ENCODE measurements at places on chromosomes 11 and 22. TPM values are rescaled to one million over a fixed set of nuclear protein-coding genes. Genes with fewer than 3 reads are reported as not detected.
A peak's percentile ranks its signal among the peaks of the same experiment; 100 is the strongest.

DNA sequence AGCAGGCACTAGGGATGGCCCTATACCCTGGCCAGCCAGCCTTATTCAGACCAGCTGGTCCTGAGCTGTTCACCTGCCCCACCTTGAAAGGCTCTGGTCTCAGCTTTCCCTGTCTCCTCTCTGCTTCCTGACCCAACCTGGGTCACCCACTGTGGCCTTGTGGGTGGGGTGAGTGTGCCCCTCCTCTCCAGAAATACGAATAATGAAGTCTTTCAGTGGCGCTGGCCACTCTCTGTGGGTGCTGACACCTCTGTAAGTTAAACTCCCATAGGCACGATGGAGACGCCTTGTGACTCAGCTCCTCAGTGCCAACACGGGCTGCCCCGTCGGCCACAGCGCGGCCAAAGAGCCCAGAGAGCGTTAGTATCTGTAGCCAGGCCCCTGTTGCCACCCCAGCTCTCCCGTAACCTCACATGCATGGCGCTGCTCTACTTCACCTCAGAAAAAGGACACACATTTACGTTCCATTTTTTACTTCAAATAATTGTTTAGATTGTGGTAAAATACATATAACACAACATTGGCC, 74.6 kb upstream of the SEPTIN5 start:
- no peaks in the 10 kb centered on the region for H3K36me3 ChIP-seq
- no peaks in the 10 kb centered on the region for H3K4me1 ChIP-seq
- H3K27ac ChIP-seq, result no peak overlapping the region
- H3K4me3 ChIP-seq, result no peak overlapping the region

DNA sequence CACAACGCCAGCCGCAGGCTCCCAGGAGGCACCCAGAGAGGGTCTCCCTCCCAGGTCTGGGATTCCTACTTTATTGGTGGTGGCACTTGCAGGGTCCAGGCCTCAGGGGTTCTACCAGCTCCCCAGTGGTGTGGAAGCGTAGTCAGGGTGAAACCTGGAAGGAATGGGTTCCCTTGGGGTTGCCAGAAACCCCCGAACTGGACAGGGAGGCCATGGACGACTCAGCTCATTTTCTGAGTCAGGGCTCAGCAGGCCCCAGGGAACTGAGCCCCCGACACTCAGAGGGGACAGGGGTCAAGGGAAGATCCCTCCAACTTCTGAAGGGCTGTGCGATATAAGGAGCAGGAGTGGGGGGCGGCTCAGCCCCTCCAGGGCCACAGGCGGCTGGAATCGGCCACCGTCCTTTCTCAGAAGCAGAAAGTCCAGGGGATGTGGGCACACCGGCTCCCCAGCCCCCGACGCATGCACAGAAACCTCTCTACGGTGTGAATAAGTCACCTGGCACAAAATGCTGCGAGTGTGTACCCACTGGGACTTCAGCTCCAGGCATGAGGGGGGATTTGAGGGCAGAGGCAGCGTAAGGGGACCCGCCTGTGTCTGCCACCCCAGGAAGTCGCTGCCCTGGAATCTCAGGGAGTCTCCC, 25.1 kb downstream of the MRGPRG start:
- peaks cover 2% of the 10 kb centered on the region for H3K27me3 ChIP-seq
- H3K4me1 ChIP-seq, result no peaks in the 10 kb centered on the region
- DNase-seq, result no peak
- H3K4me3 ChIP-seq, result no peak overlapping the region
- H3K27ac ChIP-seq, result no peak overlapping the region

DNA sequence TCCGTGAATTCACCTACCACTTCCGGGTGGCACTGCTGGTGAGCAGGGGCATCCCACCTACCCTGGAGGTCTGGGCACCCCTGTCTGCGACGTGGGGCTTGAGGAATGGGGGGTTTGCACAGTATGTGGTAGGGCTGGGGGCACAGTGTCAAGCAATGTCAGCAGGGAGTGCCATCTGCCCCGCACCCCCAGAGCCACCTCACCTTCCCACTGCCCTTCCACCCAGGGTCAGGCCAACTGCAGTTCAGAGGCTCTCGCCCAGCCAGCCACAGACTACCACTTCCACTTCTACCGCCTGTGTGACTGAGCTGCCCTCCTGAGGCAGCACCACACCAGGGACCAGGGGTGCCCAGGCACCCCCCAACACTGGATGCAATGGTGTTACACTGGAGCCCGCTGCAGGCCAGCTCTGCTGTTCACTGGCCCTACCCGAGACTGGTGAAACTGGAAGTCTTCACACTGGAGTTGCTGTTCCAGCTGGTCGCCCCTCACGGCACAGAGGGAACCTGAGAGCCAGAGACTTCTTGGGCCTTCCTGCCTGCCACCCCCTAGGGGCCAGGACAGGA, 6.5 kb downstream of the TMEM258 start:
- no peak overlapping the region for H3K4me3 ChIP-seq
- peaks cover 14% of the 10 kb centered on the region for H3K36me3 ChIP-seq
- no peak overlapping the region for H3K27ac ChIP-seq
- peaks cover 12% of the 10 kb centered on the region for H3K4me1 ChIP-seq
- no peaks in the 10 kb centered on the region for H3K27me3 ChIP-seq

DNA sequence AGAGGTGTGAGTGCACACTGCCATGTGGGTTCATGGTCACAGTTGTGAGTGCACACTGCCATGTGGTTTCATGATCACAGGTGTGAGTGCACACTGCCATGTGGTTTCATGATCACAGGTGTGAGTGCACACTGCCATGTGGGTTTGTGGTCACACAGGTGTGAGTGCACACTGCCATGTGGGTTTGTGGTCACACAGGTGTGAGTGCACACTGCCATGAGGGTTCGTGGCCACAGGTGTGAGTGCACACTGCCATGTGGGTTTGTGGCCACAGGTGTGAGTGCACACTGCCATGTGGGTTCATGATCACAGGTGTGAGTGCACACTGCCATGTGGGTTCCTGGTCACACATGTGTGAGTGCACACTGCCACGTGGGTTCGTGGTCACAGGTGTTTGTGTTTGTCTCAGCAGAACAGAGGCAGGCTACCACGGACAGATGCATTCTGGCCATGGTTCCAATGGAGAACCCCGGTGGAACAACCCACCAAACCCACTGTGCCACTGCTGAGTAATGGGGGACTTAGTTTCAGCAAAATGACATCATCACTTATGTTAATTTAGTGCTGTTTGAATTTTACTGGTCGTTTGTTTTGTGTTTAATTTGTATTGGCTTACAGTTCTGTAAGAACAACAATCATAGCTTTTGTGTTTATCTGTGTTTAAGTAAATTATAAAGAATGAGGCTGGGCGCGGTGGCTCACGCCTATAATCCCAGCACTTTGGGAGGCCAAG, 57.2 kb downstream of the RPS6KA4 start:
- H3K27me3 ChIP-seq, result peaks cover 7% of the 10 kb centered on the region
- no peaks in the 10 kb centered on the region for H3K36me3 ChIP-seq
- no peaks in the 10 kb centered on the region for H3K4me1 ChIP-seq

DNA sequence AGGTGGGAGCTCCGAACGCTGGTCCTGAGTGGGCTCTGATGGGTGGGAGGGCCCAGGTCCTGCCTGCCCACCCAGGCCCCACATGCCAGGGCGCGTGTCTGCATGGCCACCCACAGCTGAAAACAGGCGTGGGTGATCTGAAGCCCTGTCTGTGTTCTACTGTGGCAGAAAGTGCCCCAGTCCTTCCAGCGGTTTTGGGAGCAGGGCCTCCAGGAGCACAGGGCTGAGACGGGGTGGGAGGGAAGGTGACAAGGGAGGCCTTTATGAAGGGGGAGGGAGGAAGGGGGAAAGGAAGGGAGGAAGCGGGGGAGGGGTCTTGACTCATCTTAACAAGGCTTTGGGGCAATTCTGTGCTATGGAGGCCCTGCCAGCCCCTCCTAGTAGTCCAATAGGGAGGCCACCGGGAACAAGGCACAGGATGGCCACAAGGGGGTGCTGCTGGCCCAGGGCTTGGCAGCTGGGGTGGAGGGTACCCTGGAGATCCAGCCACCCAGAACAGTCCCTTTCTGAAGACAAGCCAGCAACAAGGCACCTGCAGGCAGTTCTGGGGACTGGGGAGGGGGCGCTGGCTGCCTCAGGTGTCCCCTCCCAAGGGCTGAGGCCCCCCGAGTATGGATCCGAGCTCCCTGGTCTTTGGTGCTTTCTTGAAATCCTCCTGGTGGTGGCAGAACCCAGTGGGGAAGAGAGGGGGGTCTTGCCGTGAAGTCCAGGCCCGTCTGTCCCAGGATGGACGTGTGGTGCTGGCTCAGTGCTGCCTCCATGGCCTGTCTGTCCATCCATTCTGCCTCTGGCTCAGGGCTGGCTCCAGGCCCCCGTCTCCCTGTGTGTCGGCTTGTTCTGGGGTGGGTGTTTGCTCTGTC, 6.3 kb upstream of the FADS3 start:
- H3K4me1 ChIP-seq, result peaks cover 23% of the 10 kb centered on the region
- peaks cover 23% of the 10 kb centered on the region for H3K36me3 ChIP-seq
- peak; percentile 92 for DNase-seq

GRCh38 chr11:64239662-64240434, 1.0 kb upstream of the FKBP2 start:
- peaks cover 42% of the 10 kb centered on the region for H3K4me1 ChIP-seq
- peak overlapping the region; percentile 91 for H3K4me3 ChIP-seq
- H3K36me3 ChIP-seq, result peaks cover 14% of the 10 kb centered on the region
- no peak for DNase-seq
- H3K27ac ChIP-seq, result peak overlapping the region; percentile 96

PHF21B gene
- total RNA-seq, result 0.54 TPM

GRCh38 chr22:44309647-44310046, 3.1 kb downstream of the SHISAL1 start:
- H3K27ac ChIP-seq, result peak overlapping the region; percentile 79
- no peaks in the 10 kb centered on the region for H3K36me3 ChIP-seq

Measured in osteocyte (in vitro differentiated cells).